CD4-positive, alpha-beta T cell treated with Interleukin-15 for 4 hours (primary cell): ENCODE measurements at places on chromosomes 6 and 20.

- DNase-seq = no peak
These were observed 20.5 kb upstream of the PI3 start for GRCh38 chr20:45154183-45154582.

- DNase-seq = no peak
These were observed 15.8 kb upstream of the DEK start for GRCh38 chr6:18280084-18280483.

GRCh38 chr6:41470029-41470330, 76.2 kb upstream of the FOXP4 start:
- no peak for DNase-seq

DNA sequence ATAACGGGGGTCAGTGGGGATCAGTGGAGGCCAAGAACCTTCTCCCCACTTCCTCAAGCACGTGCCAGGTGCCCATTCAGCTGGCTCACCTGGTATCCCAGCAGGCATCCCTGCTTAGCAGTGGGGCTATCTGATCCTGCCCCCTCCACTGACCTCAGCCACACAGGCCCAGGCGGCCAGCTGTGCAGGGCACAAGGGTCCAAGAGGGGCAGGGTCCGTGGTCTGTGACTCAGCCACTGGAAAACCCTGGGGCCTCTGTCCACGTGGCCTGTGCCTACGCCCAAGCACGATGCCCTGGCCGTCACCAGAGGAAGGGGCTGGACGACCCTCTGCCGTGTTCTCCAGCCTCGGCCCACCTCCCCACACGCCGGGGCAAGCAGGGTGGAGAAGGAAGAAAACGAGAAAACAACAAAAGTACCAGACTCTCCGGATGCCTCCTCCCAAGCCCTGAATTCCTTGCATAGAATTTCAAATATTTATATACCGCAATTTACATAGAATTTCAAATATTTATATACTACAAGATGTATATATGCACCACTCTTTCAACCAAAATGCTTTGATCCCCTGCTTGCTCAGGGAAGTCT, 12.1 kb downstream of the PXDC1 start:
- no peak for DNase-seq

DNA sequence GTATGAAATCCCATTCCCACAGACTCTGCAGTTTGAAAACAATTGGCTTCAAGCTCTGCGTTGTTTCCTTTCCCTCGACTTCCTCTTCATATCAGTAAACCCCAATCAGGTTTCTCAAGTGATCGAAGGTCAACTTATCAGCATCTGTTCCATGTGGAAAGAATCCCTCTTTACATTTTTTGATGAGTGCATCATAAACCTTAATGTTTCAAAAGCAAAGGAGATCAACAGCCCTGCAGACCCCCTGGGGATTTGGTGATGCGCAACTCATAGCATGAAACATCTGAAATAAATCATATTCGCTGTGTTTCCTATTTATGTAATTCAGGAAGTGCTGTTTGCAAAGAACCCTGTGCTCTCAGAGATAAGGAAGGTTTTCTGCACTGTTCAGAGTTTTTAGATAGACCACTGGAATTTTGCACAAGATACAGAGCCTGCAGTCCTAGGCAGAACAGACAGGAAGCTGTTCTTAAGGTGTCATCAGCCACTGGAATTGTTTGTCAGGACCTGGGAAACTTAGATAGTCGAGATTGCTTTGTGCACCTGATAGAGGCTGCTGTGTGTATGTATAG, 216.0 kb downstream of the HIVEP2 start:
- no peak for DNase-seq
